T follicular helper cell (primary cell): ENCODE measurements at places on chromosomes 3 and 15.

GRCh38 chr15:73046073-73046472, 6.2 kb upstream of the NEO1 start:
- DNase-seq: no peak

DNA sequence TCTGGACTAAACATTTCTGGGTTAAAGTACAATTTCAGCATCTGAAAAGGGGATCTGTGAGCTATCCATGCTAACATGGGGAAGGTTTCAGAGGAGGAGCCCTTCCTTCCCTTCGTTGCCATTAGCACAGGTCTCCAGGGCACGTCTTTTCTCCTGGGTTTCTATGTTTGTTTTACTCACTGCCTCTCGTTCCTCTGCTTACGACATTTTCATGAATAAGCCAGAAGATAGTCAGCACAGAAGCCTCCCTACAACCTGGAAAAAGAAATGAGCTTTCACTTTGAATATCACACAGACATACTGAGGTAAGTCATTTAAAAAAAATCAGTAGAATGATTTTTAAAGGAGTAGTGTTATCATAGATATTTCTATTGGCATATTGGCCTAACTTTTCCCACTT, 117.2 kb upstream of the KCNMB2 start:
- DNase-seq: no peak

DNA sequence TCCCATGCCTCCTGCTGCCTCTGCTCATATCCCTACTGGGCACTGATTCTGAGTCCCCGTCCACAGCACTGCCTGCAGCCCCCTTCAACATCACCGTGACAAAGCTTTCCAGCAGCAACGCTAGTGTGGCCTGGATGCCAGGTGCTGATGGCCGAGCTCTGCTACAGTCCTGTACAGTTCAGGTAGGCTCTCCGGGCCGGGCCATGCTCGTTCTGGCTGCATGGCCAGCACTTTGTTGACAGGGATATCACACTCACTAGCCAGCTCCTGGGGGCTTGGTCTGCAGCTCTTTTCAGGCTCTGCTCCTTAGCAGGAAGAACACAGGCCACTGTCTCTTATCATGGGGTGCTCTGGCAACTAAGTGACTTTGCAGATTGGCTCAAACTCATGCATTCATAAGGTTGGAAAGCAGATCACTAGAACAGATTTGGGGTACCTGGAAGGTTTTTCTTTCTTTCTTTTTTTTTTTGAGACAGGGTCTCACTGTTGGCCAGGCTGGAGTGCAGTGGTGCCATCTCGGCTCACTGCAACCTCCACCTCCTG, 6.0 kb downstream of the TYRO3 start:
- DNase-seq: no peak

- no peak for DNase-seq
Observed at GRCh38 chr15:88230823-88231222, 25.7 kb downstream of the NTRK3 start.

GRCh38 chr15:39947401-39948197, 13.7 kb downstream of the EIF2AK4 start:
- DNase-seq: no peak

- no peak for DNase-seq
Observed at GRCh38 chr15:64503197-64503596, 42.8 kb downstream of the ZNF609 start.

GRCh38 chr3:14810070-14810791, 8.5 kb upstream of the FGD5 start:
- DNase-seq: no peak

GRCh38 chr15:35166730-35167359, 81.8 kb upstream of the NANOGP8 start:
- DNase-seq: no peak

GRCh38 chr3:180332608-180333007, 269.4 kb upstream of the TTC14 start:
- DNase-seq: no peak

GRCh38 chr3:65795166-65795565, 243.6 kb downstream of the MAGI1 start:
- no peak for DNase-seq

DNA sequence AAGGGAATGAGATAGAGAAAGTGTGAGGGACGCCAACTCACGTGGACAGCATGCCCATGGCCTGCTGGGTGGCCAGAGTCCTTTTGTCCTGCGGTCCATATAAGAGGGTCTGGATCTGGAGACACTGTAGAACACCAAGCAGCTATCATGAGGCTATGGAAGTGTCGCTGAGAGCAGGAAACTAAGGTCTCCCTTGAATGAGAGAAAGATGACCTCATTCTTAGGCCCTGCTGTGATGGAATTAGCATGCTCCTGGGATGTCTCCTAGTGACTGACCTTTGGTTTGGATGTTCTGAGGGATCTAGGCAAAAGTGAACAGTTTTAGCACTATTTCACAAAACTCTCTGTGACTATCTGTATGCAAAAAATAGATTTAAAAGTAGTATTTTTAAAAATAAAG, 34.4 kb downstream of the SYNM start:
- DNase-seq: no peak

DNA sequence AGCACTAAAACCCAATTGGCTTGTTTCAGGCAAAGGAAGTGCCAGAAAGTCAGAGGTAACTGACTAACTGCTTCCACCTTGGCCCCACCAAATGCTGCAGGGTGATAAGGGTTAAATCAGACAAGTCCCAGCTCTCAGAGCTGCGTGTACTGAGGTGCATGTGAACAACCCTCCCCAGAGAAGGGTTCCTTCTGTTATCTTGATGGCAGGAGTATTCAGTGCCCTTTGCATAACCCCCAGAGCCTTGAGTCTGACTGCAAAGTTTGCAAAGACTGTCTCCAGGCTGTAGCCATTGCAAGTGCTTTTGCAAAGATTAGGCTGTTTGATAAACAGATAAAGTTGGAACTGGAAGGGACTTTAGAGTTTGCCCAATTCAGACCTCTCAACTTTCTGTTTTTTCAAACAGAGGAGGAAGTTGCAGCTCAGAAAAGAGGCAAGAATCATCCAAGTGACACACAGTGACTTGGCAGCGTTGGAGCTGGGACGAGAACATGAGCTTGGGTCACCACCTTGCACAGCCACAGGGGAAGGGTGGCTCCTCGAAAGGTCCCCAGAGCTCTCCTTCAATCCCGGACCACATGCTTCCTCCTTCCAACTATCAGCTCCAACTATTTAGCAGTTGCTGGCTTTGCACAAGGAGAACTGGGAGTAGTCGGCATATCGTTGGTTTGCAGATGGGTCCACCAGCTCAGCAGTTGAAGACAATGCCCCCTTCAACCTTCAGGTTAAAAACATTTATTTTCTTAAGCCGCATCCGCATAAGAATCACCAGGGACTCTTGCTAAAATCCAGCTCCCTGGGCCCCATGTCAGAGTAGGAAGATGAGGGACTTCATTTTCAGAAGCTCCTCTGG, 224.8 kb upstream of the HES1 start:
- no peak for DNase-seq

GRCh38 chr15:63835211-63835568, 1.4 kb upstream of the HERC1 start:
- DNase-seq: no peak

- no peak for DNase-seq
Observed at GRCh38 chr15:63970621-63971426, 75.5 kb downstream of the DAPK2 start.

DNA sequence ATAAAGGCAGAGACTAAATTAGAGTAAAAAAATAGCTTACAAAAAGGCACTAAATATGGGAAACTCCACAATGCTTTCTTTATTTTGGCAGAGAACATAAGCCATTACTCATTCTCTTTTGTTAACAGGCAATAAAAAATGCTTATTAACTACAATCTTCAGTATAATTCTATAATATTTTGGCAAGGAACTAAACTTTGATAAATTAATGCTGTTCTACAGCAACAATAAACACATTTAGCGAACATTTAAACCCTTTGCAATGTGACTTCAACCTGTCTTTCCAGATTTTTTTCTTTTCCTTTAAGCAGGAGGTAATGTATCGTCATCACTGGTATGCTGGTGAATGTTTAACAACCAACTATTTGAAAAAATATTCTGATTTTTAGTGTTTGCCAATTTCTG, 42.2 kb upstream of the POU1F1 start:
- no peak for DNase-seq

- no peak for DNase-seq
Observed at GRCh38 chr3:23256741-23257435, 53.8 kb downstream of the UBE2E2 start.

GRCh38 chr3:120418866-120419490, 31.8 kb downstream of the FSTL1 start:
- no peak for DNase-seq

GRCh38 chr3:100197876-100198275, 62.9 kb upstream of the TBC1D23 start:
- no peak for DNase-seq

GRCh38 chr3:177133860-177134815, 63.1 kb downstream of the TBL1XR1 start:
- DNase-seq: no peak

DNA sequence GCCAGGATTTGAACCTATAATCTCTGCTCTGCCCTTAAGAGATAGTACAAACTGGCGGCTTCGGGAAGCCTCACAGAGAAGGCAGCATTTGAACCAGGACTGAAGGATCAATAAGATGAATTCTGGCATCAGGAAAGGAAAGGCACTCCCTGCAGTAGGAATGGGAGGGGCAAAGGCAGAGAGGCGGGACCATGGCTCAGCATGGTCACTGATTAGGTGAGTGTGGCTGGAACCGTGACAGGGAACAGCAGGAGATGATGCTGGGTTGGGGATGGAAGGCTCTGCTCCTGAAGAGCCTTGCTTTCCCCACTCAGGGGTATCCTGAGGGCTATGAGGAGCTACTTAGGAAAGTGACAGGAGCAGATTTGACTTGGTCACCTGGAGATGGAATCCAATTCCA, 158.5 kb downstream of the FEZF2 start:
- DNase-seq: no peak

- DNase-seq: no peak
Observed at GRCh38 chr3:71791634-71792033, 6.7 kb upstream of the PROK2 start.

DNA sequence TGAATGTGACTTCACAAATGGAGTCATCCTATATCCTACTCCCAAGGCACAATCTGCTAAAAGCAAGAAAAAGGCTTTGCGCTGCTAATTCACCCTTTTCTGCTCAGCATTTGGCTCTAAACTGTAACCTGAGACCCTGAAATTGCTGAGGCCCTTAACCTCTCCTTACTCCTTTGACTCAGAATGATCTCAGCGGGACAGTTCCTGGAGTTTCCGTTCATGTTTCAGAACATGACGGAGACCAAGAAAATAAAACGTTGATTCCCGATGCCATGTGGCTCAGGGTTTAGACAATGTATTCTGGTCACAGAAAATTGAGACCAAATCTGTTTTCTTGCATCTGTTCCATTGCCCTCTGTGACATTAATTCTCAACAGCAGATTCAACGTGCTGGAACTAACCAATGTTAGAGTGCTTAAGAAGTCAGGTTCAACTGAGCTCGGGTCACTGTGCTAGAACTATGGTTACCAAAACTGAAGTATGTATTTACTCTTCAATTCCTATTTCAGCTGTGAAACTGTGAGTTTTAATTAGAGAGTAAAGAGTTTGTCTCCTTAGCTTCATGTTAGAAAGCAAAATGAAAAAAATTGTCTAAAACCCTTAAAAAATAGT, 45.4 kb upstream of the TMC3 start:
- no peak for DNase-seq
